ENCODE measurements at places on chromosomes 2 and 18. TPM values are rescaled to one million over a fixed set of nuclear protein-coding genes. Genes with fewer than 3 reads are reported as not detected.

FOXI3 gene
- total RNA-seq: 0.06 TPM

UGT1A6 gene
- total RNA-seq: 0.72 TPM

CPO gene
- 0.05 TPM for total RNA-seq

TANC1 gene
- 7.9 TPM for total RNA-seq

FNDC4 gene
- 4.5 TPM for total RNA-seq

ZNF396 gene
- 0.89 TPM for total RNA-seq

UGT1A10 gene
- 0.11 TPM for total RNA-seq

PTH2R gene
- total RNA-seq: not detected

DYNAP gene
- total RNA-seq: not detected

GKN2 gene
- 2.4 TPM for total RNA-seq

Data from A549 treated with AZD2906 at 1 μM for 4 hours (cell line).